Kidney (tissue), 22 donors: ENCODE measurements at places on chromosomes 2 and 18.

- no peak overlapping the region for H3K4me3 ChIP-seq
- no peak overlapping the region for H3K27ac ChIP-seq
- no peaks in the 10 kb centered on the region for H3K4me1 ChIP-seq
- H3K36me3 ChIP-seq, result no peaks in the 10 kb centered on the region
- no peak for DNase-seq
These were observed 1092.5 kb downstream of the LRP1B start for GRCh38 chr2:141038341-141038740.

GRCh38 chr2:137960223-137960622, 4.0 kb upstream of the HNMT start:
- no peak overlapping the region for H3K27ac ChIP-seq
- H3K4me1 ChIP-seq, result no peaks in the 10 kb centered on the region
- no peak for DNase-seq
- H3K27me3 ChIP-seq, result no peaks in the 10 kb centered on the region

DNA sequence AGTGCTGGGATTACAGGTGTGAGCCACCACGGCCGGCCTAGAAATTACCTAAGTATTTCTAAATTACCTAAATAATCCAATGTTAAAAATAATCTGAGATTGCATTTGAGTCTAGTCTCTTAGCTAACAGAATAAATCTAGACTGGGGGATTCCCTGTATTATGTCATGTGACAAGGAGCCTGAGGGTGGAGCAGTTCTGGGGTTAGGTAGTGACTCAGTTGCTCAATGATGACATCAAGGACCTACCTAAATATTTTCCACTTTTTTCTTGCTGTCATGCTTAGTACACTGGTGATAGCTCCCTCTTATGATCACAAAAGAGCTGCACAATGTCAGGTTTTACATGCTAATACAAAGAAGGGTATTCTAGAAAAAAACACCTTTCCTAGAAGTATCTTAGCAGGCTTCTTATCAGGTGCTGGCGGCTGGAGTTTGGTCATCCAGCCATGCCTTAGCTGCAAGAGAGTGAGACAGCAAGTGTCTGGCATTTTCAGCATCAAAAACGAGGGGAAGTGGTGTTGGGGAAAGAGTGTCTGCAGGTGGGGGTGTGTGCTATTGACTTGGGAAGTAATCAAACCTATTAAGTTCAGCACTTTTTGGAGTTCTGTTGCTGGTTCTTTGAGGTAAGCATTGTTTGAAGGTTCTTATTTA, 17.5 kb upstream of the CEP192 start:
- H3K4me3 ChIP-seq, result no peak overlapping the region
- H3K4me1 ChIP-seq, result no peaks in the 10 kb centered on the region
- no peaks in the 10 kb centered on the region for H3K27me3 ChIP-seq
- peaks cover 19% of the 10 kb centered on the region for H3K36me3 ChIP-seq
- no peak for DNase-seq
- H3K27ac ChIP-seq, result no peak overlapping the region

DNA sequence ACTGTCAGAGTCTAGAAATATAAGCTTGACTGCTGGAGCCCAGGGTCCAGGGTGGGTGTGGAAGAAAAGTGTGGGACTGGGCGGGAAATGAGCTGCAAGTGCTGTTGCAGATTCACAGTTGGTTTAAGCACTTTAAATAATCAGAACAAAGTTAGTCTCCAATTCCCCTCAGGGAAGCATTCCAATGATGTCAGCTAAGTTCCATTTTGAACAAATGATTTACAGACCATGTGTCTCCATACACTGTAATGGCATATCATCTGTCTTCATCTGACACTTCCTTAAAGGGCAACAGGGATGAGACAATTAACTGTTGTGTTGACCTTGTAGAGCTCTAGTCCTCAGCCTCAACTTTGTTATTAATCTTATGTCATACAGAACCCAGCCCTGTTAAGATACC, 31.5 kb upstream of the REG3A start:
- DNase-seq, result peak; percentile 29
- H3K4me3 ChIP-seq, result no peak overlapping the region
- no peak overlapping the region for H3K27ac ChIP-seq
- no peaks in the 10 kb centered on the region for H3K36me3 ChIP-seq
- no peaks in the 10 kb centered on the region for H3K27me3 ChIP-seq
- peaks cover 10% of the 10 kb centered on the region for H3K4me1 ChIP-seq

- peak; percentile 24 for DNase-seq
- no peak overlapping the region for H3K4me3 ChIP-seq
- no peaks in the 10 kb centered on the region for H3K36me3 ChIP-seq
- H3K27ac ChIP-seq, result no peak overlapping the region
- no peaks in the 10 kb centered on the region for H3K27me3 ChIP-seq
These were observed 65.5 kb downstream of the FBXO15 start for GRCh38 chr18:74081966-74082741.

DNA sequence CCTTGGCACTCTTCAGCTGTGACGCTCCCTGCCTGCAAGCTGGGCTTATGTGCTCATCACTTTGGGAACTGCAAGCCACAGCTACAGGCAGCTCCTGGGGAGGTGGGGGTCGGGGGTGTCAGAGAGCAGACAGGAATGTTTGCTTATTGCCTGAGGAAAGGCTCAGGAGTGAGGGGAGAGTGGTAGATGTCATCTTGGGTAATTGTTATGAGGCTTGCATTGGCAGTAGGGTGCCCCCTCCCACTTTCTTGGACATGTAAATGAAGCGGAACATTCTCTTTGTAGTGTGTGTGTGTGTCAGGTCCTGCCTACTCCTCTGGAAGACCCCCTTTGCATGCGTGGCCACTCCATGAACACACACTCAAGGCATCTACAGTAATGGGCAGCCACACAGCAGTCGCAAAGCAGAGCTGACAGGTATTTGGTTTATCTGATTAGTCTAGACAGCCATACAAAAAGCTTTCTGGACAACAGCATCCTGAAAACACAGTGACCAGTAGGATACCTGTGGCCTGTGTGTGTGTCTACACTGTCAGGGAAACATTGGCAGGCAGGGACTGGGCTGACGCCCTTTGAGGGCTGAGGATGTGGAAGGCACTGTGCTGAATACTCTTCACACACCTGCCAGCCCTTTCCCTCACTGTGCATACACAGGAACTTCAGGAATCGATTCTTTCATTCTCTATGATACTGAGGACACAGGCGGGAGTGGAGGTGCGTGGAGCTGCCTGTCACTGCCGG, 17.1 kb upstream of the MC2R start:
- H3K36me3 ChIP-seq, result no peaks in the 10 kb centered on the region
- no peak overlapping the region for H3K4me3 ChIP-seq
- no peak for DNase-seq
- H3K4me1 ChIP-seq, result no peaks in the 10 kb centered on the region
- no peak overlapping the region for H3K27ac ChIP-seq

- H3K4me1 ChIP-seq, result no peaks in the 10 kb centered on the region
- H3K27me3 ChIP-seq, result no peaks in the 10 kb centered on the region
These were observed 146.2 kb upstream of the OSR1 start for GRCh38 chr2:19504400-19505198.

DNA sequence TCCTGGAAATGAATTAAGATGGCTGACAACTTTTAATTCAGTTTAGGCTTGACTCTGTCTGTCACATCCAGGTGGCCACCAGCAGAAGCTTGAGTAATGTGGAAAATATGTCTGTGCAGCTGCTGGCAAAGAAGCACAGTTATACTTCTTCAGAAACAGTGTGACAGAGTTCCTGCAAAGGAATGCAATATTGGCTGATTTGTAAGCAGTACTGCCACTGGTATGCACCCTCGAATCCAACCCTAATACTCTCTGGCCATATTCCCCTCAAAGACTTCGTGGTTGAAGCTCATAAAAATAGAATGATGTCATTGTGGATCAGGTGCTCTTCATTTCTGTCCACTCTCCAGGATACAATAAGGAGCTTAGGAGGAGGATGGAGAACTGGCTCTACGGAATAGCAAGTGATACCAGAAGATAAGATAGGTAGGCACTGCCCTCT, 86.2 kb downstream of the METTL8 start:
- no peak overlapping the region for H3K27ac ChIP-seq
- peaks cover 6% of the 10 kb centered on the region for H3K4me1 ChIP-seq
- H3K36me3 ChIP-seq, result no peaks in the 10 kb centered on the region

DNA sequence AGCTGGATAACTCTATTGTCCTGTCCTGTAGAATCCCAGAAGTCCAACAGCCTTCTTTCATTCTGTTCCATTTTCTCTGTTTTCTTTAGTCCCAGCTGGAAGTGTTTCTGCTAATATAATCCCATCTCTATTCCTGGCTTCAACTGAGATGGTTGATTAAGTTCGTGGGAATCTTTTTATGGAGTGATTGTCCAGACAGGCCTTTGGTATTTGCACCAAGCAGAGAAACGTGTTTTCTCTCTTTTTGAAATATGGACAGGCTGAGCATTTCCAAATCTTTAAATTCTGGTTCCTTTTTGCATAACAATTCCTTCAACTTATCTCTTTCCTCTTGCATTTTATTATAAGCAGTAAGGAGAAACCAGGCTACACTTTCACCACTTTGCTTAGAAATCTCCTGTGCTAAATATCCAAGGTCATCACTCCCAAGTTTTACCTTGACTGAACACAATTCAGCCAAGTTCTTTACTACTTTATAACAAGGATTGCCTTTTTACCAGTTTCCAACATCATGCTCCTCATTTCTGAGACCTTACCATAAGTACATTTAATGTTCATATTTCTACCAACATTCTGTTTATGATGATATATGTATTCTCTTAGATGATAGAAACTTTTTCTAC, 108.8 kb downstream of the ZFP36L2 start:
- H3K4me1 ChIP-seq, result no peaks in the 10 kb centered on the region
- H3K36me3 ChIP-seq, result no peaks in the 10 kb centered on the region
- no peak overlapping the region for H3K4me3 ChIP-seq
- no peaks in the 10 kb centered on the region for H3K27me3 ChIP-seq

- DNase-seq, result no peak
- H3K27ac ChIP-seq, result no peak overlapping the region
- no peaks in the 10 kb centered on the region for H3K36me3 ChIP-seq
- H3K4me1 ChIP-seq, result no peaks in the 10 kb centered on the region
- H3K4me3 ChIP-seq, result no peak overlapping the region
These were observed 60.9 kb downstream of the METTL4 start for GRCh38 chr18:2510416-2510815.

DNA sequence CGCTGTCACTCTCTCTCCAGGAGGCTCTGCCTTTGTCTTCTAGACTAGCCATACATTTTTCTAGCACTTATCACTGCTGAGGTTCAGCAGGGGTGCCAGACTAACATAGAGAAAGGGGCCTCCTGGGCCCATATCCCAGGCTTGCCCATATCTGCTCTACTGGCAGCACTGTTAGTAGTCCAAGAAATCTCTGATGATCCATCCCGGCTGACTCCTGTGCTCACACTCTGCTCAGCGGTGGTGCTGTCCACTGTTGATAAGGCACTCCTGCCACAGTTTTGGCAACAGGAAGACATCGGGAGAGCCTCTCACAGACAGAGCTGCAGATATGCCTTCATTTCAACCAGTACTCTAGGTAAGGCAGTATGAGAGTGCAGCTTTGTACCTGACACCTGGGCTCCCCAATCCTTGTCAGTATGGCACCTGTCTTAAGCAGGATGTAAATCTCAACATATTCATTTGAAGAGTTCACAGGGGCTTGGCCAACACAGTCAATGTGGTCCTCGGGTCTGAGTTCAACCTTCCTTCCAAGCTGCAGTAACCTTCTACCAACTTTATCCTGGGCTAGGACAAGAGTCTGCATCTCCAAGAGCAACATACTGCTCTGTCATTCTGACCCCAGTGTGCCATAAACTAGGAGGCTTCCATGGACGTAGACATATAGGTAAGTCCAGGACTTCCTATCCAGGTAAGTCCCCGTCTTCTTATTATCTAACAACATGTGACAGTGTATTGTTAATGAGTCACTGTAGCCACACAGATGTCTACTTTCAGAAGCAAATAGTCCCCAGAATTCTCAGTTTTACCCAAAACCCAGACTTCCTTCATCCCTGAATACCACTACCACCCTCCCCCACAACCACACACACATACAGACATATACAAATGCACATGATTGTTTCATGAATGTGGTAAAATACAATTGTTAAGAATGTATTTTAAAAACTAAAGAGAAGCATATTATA, 16.2 kb downstream of the KLF7 start:
- H3K36me3 ChIP-seq, result no peaks in the 10 kb centered on the region
- peaks cover 11% of the 10 kb centered on the region for H3K4me1 ChIP-seq
- H3K27me3 ChIP-seq, result no peaks in the 10 kb centered on the region
- no peak for DNase-seq
- no peak overlapping the region for H3K4me3 ChIP-seq

- H3K27me3 ChIP-seq, result no peaks in the 10 kb centered on the region
- no peak overlapping the region for H3K4me3 ChIP-seq
- no peak for DNase-seq
- H3K27ac ChIP-seq, result no peak overlapping the region
- H3K4me1 ChIP-seq, result no peaks in the 10 kb centered on the region
- no peaks in the 10 kb centered on the region for H3K36me3 ChIP-seq
These were observed 10.6 kb downstream of the SPEG start for GRCh38 chr2:219445220-219445640.

- peak overlapping the region; percentile 84 for H3K4me3 ChIP-seq
- peak; percentile 46 for DNase-seq
- H3K4me1 ChIP-seq, result peaks cover 4% of the 10 kb centered on the region
- H3K27me3 ChIP-seq, result no peaks in the 10 kb centered on the region
These were observed 1.2 kb downstream of the FN1 start for GRCh38 chr2:215434447-215435279.

DNA sequence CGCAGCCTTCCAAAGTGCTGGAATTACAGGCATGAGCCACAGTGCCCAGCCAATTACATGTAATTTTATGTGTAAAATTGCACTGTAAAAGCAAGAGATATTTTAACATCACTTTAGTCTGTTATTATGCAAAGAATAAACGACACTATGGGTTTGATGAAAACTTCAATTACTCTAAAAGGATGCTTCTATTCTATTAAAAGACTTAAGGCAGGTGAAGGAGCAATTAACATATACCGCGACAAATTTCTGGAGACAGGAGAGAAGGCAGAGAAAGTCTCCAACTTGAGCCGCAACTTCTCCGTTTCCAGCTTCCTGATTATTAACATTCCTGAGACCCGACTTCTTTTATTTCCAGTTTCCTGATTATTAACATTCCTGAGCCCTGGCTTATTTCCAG, 53.7 kb downstream of the FAM210A start:
- no peaks in the 10 kb centered on the region for H3K27me3 ChIP-seq
- H3K36me3 ChIP-seq, result no peaks in the 10 kb centered on the region

- no peaks in the 10 kb centered on the region for H3K27me3 ChIP-seq
- no peaks in the 10 kb centered on the region for H3K4me1 ChIP-seq
- no peak for DNase-seq
- H3K36me3 ChIP-seq, result peaks cover 34% of the 10 kb centered on the region
These were observed 63.3 kb downstream of the LPIN1 start for GRCh38 chr2:11809586-11810236.

GRCh38 chr2:156589381-156590079, 153.4 kb downstream of the GPD2 start:
- H3K4me3 ChIP-seq, result no peak overlapping the region
- H3K27me3 ChIP-seq, result no peaks in the 10 kb centered on the region
- no peaks in the 10 kb centered on the region for H3K4me1 ChIP-seq
- H3K27ac ChIP-seq, result no peak overlapping the region
- DNase-seq, result peak; percentile 49
